Caco-2 (cell line): ENCODE measurements at places on chromosomes 6 and 20. TPM values are rescaled to one million over a fixed set of nuclear protein-coding genes. Genes with fewer than 3 reads are reported as not detected.

GRCh38 chr6:167541544-167541943 is 216.7 kb downstream of the TTLL2 start:
- no peak for DNase-seq

DNA sequence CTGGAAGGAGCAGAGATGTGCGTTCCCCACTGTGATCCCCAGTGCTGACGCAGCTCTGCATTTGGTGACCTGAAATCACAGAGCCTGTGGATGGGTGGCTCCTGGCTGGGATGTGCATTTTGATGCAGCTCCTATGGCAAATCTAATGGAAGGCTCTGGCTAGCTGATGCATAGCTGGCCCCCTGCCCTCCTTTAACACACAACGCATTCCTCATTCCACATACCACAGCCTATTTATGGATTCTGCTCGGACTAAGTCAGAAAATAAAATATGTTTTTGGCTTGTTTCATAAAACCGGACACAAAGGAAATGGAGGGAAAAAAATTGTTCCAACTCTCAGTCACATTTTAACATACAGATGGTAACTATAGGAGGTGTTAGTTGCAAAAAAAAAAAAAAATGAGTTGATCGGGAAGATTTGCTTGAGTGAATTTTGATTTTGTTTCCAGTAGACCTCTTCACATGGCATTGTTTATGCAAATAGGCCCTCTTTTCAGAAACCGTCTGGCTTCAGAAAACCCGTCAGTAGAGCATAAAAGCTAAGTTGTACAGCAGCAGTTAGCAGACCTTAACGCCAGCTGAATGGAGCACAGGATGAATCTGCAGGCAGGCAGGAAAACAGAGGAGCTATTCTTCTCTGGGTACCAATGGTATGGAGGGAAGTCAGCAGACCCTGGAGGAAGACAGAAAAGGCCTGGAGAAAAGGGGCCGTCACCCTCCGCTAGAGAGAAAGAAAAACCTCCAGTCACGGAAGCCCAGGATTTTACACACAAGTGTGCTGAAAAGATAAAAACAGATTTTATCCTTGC is 215.4 kb downstream of the HDGFL1 start:
- no peak for DNase-seq

- DNase-seq = no peak
These were observed 40.4 kb downstream of the MAPK14 start for GRCh38 chr6:36068012-36068392.

GRCh38 chr6:13572951-13573654 is 1.3 kb upstream of the SIRT5 start:
- no peak for DNase-seq

GRCh38 chr20:1702855-1703254 is 45.3 kb upstream of the SIRPG start:
- no peak for DNase-seq

DNA sequence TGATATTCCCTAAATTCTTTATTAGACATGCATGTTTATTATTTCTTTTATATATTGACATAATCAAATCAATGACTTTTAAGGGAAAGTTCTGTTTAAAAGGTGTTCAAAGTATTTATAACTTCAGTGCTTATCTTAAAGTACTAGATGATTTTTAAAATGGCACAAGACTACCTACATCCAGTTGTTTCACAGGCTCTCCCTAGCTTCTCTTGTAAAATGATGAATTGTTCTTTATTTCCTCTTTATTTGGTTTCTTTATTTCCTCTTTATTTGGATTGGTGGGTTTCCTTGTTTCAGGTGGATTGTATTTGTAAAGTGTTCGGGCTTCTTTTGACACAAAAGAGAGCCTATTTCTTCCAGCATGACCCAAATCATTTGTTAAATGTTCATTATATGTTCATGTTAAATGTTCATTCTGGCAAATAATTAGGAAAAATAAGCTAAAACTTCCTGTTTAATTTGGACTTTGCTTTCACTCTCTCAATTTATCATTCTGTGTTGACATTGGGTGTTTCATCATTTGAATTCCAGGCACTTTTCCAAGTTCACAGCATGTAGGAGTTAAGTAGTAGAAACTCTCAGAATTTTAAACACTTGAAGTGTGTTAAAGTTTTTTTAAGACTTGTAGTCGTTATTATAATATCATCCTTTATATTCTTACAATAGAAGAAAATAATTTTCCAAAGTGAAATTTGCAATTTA is 24.6 kb downstream of the MLIP start:
- no peak for DNase-seq

GRCh38 chr20:54984104-54984448 is 508.7 kb downstream of the DOK5 start:
- DNase-seq = no peak

GRCh38 chr6:44831002-44831610 is 443.6 kb downstream of the CDC5L start:
- DNase-seq = no peak

GRCh38 chr6:112008482-112008881 is 45.4 kb upstream of the CCN6 start:
- no peak for DNase-seq

DNA sequence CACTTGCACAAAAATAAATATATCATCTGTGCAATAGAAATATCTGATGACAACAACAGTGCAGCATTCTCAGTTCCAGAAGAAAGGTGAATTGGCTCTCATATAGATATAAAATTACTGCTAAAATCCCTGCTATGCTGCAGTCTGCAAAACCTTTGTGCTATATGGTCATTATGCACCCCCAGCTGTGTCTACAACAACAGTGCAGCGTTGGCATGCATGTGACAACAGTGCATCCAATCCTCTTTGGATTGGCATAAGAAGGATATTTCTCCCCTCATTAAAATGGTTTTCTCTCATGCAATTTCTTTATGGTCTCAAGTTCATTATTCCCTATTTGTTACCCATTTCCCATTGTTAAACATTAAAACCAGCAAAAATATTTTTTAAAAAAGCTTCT is 23.1 kb downstream of the OR2B6 start:
- DNase-seq = no peak

GRCh38 chr20:31709939-31710338 is 12.7 kb downstream of the BCL2L1 start:
- DNase-seq = no peak

GRCh38 chr20:24034820-24035219 is 46.2 kb upstream of the GGTLC1 start:
- DNase-seq = peak; percentile 12

PHF1 gene
- 23.6 and 26.4 TPM in 2 replicates for total RNA-seq

PRR18 gene
- 0.77 and 0.95 TPM in 2 replicates for total RNA-seq

OVOL2 gene
- total RNA-seq = 8.8 and 11.5 TPM in 2 replicates

CST5 gene
- not detected in 2 replicates for total RNA-seq
